ENCODE measurements at places on chromosomes 2 and 18. TPM values are rescaled to one million over a fixed set of nuclear protein-coding genes. Genes with fewer than 3 reads are reported as not detected.

GRCh38 chr2:50469784-50470183 is 562.1 kb downstream of the NRXN1 start:
- no peak for DNase-seq

DNA sequence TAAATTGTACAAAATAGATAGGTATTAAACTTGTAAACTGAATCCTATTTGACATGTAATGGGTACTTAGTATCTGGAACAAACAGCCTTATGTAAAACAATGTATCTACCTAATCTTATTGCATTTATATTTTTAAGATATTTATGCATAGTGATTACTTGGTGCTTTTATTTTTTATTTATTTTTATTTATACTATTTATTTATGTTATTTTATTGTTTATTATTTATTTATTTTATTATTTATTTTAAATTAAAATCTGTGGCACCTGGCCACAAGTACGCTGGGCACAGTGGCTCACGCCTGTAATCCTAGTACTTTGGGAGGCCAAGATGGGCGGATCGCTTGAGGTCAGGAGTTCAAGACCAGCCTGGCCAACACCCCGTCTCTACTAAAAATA is 26.9 kb downstream of the MRO start:
- no peak for DNase-seq

DNA sequence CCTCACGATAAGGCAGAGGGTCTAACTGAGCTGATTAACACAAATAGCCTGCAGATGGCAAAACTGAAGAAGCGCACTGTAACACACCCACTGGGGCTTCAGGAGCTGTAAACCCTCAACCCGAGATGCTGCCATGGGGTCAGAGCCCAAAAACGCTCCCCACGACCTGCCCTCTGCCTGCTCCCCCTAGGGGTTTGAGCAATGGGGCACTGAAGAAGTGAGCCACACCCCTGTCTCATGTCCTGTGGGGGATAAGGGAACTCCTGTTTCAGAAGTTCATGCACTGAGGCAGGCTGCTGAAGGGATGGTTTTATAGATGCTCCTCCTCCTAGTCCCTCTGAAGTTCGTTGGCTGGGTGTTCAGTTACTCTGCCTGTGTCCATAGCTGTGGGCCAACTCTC is 105.9 kb upstream of the CELF4 start:
- DNase-seq, result no peak

DNA sequence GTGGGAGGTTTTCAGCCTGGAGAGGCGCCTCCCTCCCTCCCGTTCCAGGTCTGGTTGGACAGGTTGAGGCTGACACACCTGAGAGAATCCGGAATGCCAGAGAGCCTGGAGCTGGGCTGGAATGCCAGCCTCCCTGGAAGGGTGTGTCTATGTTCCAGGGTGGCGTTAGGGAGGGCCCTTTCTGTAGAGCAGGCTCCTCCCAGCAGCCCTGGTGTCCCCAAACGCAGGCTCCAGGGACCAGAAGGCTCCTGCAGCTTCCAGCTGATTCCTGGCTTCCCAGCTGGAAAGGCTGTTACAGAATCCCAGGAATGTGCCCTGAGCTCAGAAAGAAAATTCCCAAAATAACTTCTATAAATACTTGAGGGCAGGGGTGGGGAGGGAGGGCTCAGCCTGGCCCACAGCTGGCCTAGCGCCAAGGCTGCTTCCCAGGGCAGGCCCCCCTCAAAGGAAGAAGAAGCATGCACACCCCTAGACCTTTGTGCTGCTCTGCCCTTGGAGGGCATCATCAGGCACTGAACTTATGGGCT is 85.4 kb downstream of the STPG4 start:
- peak; percentile 79 for DNase-seq

DNA sequence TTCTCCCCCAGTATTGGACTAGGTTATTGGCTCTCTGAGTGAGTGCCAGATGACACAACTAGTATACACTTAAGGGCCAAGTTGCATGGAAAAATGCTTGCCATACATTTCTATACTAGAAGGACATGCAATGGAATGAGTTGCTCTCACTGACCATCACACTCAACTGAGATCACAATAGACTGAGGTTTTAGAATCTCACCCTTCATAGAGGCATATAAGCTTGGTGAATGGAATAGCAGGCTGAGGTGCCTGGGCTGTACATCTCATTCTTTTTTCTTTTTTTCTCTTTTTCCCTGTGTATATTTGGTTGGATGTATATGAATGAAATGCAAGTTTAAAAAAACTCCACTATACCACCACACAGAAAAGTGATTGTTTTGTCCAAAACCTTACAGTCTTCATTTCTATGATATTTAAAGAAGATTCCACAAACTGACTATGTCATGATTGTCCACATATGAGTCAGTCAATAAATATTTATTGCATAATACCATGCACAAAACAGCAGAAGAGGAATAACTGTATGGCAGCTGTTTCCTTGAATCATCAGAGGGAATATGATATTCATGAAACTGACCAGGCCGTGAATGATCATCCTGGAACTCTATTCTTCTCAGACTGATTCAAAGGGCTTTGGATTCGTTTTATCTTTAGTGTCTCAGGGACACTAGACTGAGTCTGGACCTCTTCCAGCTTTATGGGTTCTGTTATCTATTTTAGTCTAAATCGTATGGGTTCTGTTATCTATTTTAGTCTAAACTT is 122.6 kb upstream of the STK17B start:
- peak; percentile 97 for DNase-seq

- DNase-seq, result no peak
These were observed 82.8 kb downstream of the SMAD7 start for GRCh38 chr18:48867978-48868377.

DNA sequence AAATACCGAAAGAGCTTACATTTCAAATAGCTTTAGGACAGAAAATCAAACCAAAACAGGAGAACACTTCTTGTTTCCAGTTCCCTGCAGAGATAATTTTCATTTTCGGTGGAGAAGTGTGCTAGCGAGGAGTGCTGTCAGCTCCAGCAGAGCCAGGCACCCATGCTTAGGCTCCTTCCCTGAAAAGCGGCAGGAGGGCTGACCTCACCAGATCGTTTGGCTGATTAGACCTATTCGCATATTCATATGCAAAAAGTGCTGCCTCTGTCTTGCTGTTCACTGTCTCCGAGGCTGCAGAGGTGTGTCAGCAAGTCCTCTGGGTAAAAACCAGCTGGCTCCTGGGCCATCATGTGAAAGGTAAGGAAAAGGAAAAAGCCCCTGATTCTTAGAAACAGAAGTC is 225.8 kb upstream of the COPS8 start:
- DNase-seq, result no peak

GRCh38 chr2:36965751-36966369 is 476 bp downstream of the STRN start:
- DNase-seq, result no peak

DNA sequence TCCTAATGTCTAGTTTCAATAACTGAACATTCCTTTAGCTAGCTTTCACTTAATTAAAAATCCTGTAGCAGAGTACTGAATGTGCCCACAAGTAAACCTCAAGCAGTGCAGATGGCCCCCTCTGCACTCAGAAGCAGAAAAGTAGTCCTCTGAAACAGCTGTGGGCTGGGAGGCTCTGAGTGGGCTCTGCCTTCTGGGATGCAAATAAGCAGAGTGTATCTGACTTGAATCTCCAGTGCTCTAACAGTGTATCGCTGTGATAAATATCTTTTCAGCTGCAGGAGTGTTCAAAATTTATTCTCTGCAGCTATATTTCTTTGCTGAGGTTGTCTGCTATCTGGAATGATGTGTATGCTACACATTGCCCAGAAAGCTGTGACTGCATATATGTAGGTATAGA is 44.8 kb upstream of the SYT4 start:
- no peak for DNase-seq

DNA sequence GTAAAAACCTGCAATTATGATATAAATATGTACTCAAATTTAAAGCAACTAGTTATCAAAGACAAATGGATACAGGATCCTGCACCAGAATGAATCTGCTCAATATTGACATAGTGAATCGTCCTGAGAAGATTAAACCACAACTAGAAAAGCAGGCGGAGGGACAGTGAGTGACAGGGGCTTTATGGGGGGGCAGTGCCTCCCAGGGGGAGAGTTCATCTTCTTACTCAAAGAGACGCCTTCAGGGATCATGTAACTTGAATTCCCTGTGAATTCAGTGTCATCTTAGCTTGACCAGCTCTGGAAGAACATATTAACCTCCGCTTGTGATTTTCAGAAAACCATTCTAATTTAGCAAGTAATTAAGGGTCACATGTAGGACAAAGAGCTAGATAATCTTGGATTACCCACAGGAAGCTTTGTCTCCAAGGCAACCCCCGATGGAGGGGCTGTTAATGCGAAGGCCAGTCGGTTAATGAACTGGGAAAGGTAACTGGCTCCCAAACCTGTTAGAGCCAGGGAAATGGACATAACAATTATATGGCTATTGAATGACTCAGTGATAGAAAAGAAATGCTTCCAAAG is 17.4 kb upstream of the LMAN1 start:
- no peak for DNase-seq

- DNase-seq, result no peak
These were observed 334.6 kb upstream of the LYPD1 start for GRCh38 chr2:133004623-133005022.

GRCh38 chr2:105789745-105790460 is 45.2 kb downstream of the NCK2 start:
- DNase-seq, result peak; percentile 88

- no peak for DNase-seq
These were observed 369.5 kb upstream of the PIK3C3 start for GRCh38 chr18:41585512-41585911.

DNA sequence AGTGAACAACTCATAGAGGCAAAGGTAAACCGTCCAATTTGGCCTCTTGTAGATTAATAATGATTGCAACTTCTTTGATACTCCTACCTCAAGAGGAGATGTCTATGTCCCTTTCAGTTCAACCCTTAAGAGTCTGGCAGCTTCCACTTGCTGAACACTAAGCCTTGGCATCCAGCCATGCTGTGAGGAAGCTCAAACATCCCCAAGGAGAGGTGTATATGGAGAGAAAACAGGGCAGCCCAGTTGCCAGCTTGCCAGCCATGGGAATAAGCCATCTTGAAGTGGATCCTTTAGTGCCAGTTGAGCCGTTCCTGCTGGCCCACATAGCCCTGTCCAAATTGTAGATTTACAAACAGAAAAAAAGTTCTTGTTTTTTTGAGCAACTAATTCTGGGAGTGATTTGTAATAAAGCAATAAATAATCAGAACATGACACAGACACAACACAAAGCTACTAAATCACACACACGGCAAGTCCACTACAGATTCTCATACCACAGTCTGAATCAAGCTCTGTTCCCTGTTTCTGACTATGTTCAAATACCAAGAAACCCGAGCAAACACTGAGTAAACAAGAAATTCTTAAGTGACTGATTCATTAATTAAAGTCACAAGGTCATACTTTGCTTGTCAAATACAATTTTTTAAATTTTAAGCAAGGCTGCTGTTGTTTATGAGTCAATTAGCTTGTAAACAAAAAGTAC is 96.1 kb downstream of the PID1 start:
- peak; percentile 76 for DNase-seq

Gene TDRD15
- not detected for total RNA-seq

Gene FEZ2
- 104 TPM for total RNA-seq

Gene COL6A3
- 9.2 TPM for total RNA-seq

Gene SCN9A
- total RNA-seq, result 1.1 TPM

Gene ERBB4
- total RNA-seq, result not detected

Gene GPR45
- total RNA-seq, result not detected

Gene FAP
- total RNA-seq, result 102 TPM

Gene HAAO
- not detected for total RNA-seq
